ENCODE measurements at places on chromosomes 7 and 10. TPM values are rescaled to one million over a fixed set of nuclear protein-coding genes. Genes with fewer than 3 reads are reported as not detected.

DNA sequence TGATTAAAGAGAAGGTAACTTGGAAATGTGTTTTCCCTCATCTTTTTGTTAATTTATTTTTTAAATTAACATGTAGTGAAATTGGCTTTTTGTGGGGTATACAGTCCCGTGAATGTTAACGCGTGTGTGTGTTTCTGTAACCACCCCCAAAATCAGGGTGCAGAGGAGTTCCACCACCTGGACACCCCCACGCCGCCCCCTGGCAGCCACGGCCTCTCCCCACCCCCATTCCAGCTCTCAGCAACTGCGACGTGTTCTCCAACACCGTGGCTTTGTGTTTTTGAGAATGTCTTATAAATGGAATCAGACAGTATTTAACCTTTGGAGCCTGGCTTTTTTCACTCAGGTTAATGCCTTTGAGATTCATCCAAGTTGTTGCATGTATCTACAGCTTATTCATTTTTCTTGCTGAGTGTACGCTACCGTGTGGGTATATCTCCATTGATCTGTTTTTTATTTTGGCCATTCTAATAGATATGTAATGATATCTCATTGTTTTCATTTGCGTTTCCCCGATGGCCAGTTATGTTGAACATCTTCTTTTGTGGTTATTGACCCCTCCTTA is 218.8 kb downstream of the EBF3 start:
- no peak for DNase-seq

The LRRC61 gene
- total RNA-seq, result 28.1 TPM

GRCh38 chr10:102433619-102434046 is 1.3 kb upstream of the CUEDC2 start:
- no peak for DNase-seq

The THSD7A gene
- total RNA-seq, result 0.42 TPM

- no peak for DNase-seq
These were observed 110.1 kb downstream of the TPST1 start for GRCh38 chr7:66315192-66315591.

GRCh38 chr10:52517012-52517411 is 202.9 kb downstream of the DKK1 start:
- no peak for DNase-seq

The GLRX3 gene
- total RNA-seq, result 39.1 TPM

The TMEM139 gene
- 3.3 TPM for total RNA-seq

The PCLO gene
- 6.1 TPM for total RNA-seq

GRCh38 chr7:43674559-43675436 is 54.5 kb downstream of the COA1 start:
- DNase-seq, result no peak

GRCh38 chr7:11698384-11698871 is 133.6 kb downstream of the THSD7A start:
- no peak for DNase-seq

DNA sequence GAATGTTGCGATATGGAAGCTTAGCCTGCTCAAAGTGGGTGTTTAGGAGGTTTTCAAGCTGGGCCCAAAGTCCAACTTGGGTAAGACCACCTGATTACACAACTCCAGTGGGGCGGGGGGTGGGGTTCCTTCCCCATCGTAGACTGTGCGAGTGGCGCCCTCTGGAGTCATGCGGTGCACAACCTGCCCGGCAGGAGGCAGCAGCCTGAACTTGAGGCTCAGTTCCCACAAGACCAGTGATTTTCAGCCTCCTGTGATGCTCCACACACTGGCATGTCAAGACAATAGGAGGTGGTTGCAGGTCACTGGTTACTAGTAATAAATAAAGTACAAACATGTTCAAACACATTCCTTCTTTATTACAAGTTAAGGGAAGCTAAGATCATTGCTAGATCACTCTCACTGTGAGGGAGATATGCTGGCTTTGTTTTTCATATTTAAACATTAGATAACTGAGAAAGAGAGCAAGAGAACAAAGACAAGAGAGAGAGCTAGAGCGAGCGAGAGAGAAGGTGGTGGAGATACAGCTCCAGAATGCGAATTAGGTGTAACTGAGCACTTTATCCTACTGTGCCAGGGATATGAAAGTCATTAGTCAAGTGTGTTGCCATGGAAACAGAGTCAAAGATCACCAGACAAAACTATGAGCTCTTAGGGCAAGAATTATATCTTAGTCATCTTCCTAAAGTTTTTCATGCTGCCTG is 97.4 kb upstream of the BMPER start:
- no peak for DNase-seq

DNA sequence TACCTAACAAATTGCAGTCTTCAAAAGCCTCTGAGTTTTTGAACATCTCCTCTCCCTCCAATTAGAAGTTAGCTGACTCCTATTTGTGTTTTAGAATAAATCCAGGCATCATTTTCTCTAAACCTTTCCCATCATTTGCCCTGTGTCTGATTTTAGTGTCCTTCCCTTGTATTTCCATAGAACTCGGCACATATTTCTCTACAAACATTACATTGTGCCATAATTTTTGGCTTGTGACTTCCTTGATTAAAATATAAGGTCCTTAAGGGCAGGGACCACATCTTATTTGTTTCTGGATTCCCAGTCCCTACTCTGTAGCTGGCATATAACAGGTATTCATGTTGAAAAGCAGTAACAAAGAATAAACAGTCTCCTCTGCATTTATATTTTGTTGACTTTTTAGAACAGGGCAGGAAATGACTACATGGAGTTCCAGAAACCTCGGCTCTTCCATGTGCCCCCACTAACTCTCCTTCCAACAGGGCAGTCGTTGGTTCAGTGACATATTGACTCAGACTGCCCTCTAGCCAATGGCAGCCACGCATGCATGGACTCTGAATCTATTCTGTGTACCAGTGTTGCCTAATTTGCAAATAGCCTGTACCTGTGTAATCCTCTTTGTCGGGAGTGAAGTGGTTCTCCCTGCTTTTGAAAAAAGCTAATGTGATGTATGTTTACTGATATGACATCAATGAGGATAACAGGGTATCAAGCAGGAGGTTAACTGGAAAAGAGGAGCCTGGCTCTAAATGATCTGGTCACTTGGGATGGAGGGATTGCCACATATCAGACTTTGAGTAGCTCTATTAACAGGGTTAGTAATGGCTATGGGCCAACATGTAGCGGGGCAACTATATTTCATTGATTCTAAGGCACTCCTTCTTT is 19.8 kb upstream of the CPN1 start:
- no peak for DNase-seq

GRCh38 chr10:43452356-43452914 is 15.5 kb downstream of the ZNF487 start:
- DNase-seq, result no peak

DNA sequence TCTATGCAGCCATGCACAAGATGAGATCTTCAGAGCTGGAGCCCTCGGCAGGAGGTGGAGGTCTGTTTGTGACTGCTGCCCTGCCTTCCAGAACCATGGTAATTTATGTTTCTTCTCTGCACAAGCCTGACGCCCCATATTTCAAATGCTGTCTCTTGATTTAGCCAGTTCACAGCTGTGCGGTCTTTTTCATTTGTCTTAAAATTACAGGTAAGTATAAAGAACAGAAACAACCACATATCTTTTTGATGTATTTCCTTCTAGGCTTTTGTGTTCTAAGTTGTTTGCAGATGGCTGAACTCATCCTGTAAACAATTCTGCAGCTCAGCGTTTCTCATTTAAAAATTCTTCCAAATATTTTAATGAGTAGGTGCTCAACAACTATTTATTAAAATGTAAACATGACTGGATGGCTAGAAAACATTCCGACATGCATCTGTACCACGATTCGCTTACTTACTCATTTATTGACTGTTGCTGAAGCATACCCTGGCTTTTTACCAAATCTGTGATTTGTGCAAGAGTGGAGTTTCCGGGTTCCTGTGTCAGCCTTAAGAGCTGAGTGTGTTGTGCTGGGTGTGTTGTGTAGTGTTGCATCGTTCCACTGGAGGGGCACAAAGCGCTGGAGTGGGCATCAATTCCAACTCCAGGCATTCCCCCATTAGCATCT is 58.9 kb downstream of the PIP4K2A start:
- DNase-seq, result no peak

The GPR15LG gene
- total RNA-seq, result 19.3 TPM

DNA sequence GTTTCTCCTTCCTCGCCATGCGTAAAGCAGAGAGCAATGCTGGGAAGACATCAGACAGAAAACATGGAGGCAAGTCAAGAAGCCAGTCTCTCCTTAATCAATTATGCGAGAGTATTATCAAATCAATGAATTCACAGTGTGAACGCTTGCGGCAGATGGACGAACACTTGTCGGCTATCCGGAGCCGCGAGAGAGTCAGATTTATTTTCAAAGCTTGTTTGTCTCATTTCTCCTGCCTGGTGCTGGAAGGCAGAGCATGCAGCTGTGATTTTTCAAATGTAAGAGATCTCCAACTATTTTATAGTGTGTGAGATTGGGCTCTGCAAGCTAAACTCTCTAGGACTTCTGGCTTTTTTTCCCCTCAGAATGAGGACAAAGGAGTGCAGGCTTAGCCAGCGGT is 252.3 kb downstream of the SNX10 start:
- DNase-seq, result no peak

The ALOX5 gene
- total RNA-seq, result 16.3 TPM

The OR2A7 gene
- 14.6 TPM for total RNA-seq

DNA sequence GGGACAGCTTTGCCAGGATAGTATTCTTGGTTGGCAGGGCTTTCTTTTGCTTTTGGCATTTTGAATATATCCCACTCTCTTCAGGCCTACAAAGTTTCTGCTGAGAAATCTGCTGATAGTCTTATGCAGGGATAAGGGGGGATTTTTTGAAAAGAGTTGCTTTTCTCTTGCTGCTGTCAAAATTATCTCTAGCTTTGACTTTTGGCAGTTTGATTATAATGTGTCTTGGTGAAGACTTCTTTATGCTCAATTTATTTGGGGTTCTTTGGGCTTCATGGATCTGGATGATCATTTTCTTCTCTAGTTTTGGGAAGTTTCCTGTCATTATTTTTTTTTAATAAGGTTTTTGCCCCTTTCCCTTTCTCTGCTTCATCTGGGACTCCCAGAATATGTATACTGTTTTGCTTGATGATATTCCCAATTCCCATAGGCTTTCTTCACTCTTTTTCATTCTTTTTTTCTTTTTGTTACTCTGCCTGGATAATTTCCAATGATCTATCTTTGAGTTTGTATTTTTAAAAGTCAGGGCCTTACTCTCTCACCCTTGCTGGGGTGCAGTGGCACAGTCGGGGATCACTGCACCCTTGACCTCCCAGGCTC is 29.6 kb downstream of the NOM1 start:
- DNase-seq, result no peak

GRCh38 chr10:43906490-43906889 is 257.8 kb upstream of the ZNF32 start:
- DNase-seq, result no peak

The GNAT3 gene
- total RNA-seq, result not detected

GRCh38 chr10:102497545-102497944 is 5.0 kb downstream of the ACTR1A start:
- DNase-seq, result no peak

- no peak for DNase-seq
These were observed 17.4 kb upstream of the SLF2 start for GRCh38 chr10:100895346-100895745.

GRCh38 chr10:73639286-73639685 is 2.0 kb downstream of the MYOZ1 start:
- no peak for DNase-seq

GRCh38 chr7:44107961-44108767 is 4.0 kb downstream of the AEBP1 start:
- DNase-seq, result no peak

DNA sequence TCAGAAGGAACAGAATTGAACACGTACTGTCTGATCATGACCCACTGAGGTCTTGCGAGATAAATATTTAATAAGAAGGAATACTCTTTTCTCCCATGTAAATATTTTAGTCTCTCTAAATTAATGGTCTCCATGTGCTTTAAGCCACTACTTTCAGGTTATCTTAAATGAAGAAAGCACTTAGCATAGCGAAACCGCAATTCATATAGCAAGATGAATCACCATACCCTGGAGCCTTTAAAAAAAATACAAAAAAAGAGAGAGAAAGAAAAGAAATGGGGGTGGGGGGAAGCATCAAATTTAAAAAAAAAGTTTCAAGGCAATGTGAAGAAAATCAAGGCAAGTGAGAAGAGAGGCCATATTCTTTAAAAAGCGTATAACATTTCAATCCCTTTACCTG is 82.5 kb downstream of the CTTNBP2 start:
- DNase-seq, result no peak

- peak; percentile 62 for DNase-seq
These were observed 42.7 kb downstream of the LRRC18 start for GRCh38 chr10:48896756-48897440.

- DNase-seq, result no peak
These were observed 11.0 kb downstream of the TLL2 start for GRCh38 chr10:96502561-96503282.

GRCh38 chr10:101607124-101607523 is 19.0 kb downstream of the DPCD start:
- no peak for DNase-seq
